ENCODE measurements at places on chromosomes 7 and 10.
A peak's percentile ranks its signal among the peaks of the same experiment; 100 is the strongest.

GRCh38 chr7:2870471-2870931 lies 26.4 kb upstream of the GNA12 start:
- DNase-seq, result peak; percentile 70

DNA sequence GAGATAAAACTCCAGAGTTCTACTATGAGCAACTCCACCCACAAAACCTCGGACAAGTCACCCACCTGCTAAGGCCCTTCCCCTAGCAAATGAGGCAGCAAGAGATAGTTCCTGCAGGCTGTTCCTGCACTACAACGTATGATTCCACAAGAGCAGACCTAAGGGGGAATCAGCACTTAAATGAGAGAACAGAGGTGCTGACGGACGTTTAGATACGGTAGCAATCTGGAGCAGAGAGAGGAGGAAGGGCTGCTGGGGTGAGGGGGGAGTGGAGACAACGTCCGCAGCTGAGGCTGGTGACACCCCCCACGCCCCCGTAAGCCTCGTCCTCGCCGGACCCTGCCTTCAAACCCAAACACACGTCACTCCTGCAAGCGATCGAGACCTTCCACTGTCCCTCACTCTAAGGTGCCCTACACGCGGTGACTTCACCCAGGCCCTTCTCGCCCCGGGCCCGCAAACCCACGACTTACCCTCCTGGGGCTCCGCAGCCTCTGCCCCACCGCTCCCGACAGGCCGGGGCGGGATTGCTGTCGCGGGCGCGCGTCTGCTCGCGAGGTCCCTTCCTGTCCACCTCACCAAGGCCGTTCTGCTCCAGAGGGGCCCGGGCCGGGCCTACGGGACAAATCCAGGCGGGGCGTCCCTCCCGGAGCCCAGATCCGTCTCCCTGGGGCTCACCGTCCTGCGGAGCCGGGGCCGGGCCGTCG lies 635 bp downstream of the ZNF12 start:
- no peak for DNase-seq

DNA sequence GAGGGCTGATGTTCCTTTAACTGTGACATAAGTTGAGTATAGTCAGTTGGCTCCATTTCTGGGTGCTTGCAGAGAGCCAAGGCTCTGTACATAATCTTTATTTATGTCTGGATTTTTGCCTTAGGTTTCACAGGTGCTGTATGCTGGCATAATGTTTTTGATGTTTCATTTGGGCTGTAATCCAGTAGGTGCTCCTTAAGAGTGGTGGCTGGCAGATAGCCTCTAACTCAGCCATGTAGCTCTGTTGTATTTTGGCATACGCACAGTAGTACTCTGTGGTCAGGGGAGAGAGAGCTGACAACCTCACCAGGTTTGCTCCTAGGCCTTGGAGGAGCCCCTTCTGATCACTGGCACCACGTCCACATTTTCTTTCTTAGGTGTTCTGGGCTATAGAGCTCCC lies 61.1 kb downstream of the RNF133 start:
- no peak for DNase-seq

DNA sequence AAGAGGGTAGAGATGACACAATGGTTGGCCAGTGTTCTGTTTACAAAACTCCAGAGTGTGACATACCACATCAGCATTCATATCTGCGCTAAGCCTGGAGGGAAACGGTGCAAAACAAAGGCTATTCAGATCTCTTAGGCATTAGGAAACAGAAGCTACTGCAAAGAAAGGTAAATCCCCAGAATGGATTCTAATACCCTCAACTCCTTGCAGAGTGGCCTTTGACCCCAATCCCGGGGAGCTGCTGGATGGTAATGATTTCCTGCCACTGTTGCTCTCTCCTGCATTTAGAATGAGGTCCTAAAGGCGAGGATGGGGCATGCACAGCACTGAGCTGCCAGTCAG lies 65.2 kb downstream of the AOAH start:
- DNase-seq, result no peak

DNA sequence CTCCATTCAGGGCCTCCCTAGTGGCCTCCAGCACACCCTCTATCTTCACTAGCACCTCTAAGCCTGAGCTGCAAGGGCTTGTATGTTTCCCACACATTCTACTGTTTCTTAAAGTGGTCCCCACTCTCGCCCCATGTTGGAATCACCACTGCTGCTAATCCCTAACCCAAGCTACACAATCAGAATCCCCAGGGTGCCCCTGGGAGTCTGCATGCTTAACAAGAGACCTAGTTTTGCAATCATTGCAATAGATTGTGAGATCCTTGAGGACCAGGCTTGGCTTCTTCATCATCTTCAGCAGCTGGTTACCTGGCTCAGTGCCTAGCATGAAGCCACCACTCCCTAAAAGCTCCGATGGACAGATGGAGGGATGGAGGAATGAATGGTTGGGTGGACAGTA lies 113.9 kb downstream of the MYOF start:
- no peak for DNase-seq

Measured in pulmonary artery endothelial cell (primary cell).